Stimulated activated CD8-positive, alpha-beta memory T cell treated with anti-CD3 and anti-CD28 coated beads, Interleukin-15, amount 100 ng/mL, for 1 hour (primary cell): ENCODE measurements at places on chromosomes 13 and 19.

- peak; percentile 28 for DNase-seq
These were observed 3.3 kb upstream of the RGL3 start for GRCh38 chr19:11422163-11423065.

DNA sequence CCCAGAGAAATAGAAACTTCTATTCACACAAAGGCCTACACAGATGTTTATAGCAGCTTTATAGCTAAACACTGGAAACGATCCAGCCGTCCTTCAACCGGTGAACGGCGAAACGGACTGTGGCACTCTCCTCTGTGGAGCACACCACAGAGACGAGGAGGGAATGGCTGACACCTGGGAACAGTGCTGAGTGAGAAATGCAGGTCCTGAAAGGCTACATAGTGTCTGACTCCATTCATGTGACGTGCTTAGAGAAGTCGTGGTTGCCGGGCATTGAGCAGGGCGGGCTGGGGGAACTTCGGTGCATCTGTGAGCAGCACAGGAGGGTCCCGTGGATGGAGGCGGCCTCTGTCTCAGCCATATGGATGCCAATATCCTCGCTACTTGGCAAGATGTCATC is 3.1 kb upstream of the GRK1 start:
- DNase-seq: no peak

DNA sequence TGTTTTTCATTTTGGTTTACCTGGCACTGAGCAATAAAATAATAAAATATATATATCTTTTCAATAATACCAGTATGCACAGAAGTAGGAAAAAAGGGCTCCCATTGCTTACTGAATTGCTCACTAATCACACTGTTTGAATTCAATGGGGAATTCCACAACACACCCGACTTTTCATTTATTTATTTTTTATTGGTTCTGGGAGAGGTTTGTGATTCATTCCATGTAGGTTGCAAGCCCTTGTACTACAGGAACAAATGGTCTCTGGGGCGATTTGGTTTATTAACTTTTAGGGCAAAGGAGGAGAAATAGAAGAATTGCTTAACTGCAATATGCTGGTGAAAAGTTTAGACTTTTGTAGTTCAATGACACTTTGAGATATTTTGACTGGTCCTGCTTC is 207.4 kb downstream of the DCT start:
- DNase-seq: no peak

- no peak for DNase-seq
These were observed 2.6 kb upstream of the SPACA6 start for GRCh38 chr19:51690454-51691073.

DNA sequence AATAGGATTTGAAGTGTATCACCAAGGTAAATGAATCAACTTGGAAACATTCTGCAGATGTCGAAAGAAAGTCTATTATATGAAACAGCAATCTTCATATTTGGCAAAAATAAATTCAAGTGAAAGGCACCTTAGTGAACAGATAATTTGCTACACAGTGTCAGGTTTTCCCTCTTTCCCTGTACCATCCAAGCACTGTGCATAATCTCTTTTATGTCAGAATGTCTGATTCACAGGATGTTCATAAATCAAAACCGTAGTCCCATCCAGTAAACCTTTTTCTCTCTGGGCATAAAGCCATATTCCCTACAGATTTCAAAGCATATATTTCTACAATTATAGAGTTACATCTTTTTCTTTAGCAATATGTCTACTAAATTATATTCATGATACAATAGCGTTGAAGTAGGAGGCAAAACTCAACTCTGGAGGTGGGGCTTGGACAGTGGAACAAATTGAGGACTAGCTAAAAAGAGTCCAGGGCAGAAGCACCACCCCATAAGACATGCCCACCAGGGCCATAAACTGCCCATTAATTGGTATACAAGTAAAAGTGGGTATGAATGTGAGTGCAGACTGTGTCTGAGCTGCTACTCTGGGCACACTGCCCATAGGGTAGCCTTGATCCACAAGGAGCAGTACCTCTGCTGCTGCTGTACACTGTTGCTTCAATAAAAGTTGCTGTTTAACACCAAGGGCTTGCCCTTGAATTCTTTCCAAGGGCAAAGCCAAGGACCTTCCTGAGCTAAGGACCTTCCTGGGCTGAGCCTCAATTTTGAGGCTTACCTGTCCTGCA is 72.1 kb upstream of the MYCBP2 start:
- no peak for DNase-seq

GRCh38 chr13:58907347-58907746 is 1256.4 kb downstream of the DIAPH3 start:
- DNase-seq: no peak

- DNase-seq: no peak
These were observed 8.3 kb upstream of the MTRF1 start for GRCh38 chr13:41271456-41272285.

GRCh38 chr13:65633806-65634205 is 1596.3 kb downstream of the PCDH9 start:
- no peak for DNase-seq

DNA sequence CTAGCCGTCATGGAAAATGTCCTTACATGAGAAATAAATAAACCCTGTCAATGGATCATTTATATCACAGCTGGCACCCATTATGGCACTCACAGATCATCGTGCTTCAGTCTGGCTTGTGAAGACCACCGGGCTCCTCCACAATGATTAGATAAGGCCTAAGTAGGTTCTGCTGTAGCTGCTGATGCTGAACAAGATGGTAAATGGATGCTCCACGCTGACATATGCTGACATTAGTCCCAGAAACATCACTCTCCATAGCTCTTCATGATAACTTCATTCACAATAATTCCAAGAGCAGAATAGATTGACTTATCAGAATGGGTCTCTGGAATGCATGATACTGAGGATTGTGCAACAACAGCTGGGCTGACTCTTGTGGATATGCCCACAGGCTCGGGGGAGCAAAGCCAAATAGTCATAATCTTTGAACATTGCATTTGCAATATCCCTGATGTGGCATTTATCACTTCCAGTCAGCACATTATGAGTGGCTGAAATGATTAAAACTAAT is 63.8 kb upstream of the RXFP2 start:
- no peak for DNase-seq

DNA sequence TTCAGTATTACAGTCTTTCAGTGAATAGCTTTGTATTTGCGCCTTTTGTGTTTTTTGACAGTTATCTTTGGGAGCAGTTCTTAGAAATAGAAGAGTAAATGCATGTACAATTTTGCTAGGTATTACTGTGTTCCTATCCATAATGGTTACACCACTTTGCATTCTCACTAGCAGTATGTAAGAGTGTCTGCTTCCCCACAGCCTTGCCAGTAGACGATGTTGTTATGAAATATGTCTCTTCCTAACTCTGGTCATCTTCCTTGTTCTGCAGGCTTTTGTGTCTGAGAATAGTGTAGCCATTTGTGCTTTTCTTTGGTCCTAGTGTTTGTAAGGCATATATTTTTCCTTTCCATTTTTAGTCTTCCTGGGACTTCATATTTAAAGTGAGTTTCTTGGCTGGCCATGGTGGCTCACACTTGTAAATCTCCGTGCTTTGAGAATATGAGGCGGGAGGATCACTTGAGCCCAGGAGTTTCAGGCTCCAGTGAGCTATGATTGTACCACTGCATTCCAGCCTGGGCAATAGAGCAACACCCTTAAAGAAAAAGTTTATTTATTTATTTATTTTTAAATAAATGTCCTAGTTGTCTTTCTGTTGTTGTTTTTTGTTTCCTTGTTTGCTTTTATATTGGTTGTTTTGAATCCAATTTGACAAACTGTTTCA is 140.3 kb downstream of the PDS5B start:
- DNase-seq: no peak

DNA sequence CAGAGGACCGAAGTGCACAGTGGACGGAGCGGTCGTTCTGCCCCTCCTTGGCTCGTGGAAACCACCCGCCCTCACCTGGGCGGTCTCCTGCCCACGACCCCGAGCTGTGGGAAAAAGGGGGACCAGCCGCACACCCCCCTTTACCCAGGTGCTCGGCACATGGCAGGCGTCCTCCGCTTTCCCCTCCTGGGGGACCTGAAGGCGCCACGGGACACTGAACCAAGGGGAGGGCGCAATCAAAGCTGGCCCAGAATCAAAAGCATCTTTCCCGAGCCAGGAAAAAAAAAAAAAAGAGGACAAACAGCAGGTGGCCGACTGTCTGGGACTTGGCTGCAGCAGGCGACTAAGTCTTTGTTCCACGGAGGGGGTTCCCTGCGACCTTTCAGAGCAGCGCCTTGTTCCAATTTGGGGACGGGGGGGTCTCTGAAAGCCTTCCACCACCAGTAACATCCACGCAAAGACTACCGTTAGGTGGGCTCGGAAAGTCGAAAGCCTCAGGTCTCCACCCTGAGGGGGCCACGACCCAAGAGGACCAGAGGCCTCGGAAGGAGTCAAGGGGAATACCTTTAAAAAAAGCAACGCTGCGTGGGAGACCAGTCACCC is 1.1 kb downstream of the MBD3 start:
- DNase-seq: no peak

GRCh38 chr13:74423434-74423833 is 289.2 kb upstream of the KLF12 start:
- DNase-seq: no peak

DNA sequence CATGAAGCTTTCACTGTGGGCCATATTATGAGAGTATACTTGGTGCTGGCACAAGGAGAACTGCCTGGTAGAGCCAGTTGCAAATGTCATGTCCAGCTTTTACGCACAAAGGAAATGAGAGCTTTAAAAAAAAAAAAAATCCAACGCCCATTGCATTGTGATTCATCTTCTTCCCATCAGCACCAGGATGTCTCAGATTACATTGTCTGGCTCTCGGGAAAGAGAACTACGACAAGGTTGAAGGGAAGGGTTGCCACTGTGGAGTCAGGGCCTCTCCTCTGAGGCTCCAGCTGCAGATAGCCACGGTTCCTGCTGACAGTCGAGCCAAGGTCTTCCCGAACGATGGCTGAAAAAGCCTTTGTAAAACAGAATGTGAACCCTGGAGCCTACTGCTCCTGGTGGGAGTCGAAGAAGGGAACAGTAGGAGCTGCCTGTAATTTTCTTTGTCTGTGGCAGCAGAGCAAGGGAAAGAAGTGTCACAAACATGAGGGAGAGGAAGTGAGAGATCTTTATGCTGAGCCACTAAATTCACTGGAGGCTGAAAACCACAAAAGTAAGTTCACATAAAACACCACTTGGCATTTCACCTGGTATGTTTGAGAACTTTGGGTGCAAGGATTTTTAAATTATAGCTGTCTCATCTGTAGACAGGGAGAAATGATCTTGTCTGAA is 704.7 kb downstream of the DIAPH3 start:
- no peak for DNase-seq

DNA sequence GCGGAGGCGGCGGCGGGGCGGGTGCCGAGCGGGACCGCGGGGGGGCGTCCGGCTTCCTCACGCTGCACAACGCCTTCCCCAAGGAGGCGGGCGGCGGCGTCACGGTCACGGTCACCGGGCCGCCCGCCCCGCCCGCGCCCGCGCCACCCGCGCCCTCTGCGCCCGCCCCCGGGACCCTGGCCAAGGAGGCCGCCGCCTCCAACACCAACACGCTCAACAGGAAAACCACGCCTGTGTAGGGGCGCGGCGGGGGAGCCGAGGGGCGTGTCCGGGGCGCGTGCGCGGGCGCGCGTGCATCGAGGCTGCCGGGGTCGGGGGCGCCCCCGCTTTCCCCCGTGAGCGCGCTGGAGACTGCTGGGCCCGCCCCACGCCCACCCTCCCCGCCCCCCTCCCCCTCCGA is 8.8 kb upstream of the CACNG6 start:
- no peak for DNase-seq

- no peak for DNase-seq
These were observed 32.6 kb downstream of the RAB20 start for GRCh38 chr13:110528911-110529310.

GRCh38 chr19:40149501-40149900 is 41.7 kb upstream of the MAP3K10 start:
- no peak for DNase-seq

- DNase-seq: no peak
These were observed 208.8 kb downstream of the SLITRK6 start for GRCh38 chr13:85590231-85590931.

DNA sequence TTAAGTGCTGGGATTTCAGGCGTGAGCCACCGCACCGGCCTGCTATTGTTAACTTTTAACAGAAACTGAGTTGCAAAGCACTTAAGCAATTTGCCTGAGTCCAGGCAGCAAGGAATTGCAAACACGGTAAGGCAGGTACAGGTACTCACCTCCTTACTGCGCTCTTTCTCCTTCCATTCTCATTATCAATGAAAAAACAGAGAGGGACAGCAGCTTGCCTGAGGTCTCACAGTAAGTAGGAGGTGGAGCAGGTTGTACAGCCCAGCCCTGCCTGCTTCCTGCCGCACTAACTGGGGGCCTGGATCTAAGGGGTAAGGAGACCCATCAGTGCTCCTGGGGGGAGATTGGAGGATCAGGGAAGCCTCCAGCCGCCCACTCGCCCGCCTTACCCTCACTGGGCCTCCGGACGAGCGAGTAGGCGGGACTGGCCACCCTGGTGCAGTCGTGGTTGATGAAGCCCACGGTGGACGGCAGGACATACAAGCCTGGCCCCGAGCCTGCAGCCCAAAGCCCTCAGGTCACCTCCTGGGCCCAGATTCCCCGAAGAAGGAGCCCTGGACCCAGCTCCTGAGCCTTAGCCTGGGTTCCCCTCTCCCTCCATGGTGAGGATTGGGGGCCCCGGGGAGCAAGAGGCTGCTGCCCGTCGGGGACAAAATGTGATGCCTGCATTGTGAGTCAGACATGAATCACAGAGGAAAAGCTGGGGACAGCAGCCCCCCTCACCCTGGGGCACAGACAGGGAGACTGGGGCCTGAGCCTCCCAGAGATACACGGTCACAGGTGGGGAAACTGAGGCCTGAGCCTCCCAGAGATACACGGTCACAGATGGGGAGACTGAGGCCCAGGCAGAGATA is 11.4 kb upstream of the SHC2 start:
- DNase-seq: no peak

DNA sequence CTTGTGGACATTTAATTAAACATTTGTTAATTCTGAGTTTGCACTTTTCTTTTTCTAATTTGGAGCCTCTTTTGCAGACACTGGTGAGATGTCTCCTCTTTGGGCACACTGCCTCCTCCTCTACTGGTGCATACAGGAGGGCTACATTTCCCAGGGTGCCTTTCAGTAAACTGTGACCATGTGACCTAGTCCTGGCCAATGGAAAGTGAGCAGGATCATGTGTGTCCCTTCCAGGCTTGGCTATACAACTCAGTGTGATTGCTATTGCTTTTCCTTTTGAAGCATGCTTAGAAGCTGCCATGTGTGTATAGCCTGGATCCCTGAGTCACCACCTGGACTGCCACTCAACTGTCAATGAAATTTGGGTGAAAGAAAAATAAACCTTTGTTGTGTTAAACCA is 4.5 kb downstream of the IZUMO2 start:
- DNase-seq: no peak
